ENCODE measurements at places on chromosomes 16 and 17. TPM values are rescaled to one million over a fixed set of nuclear protein-coding genes. Genes with fewer than 3 reads are reported as not detected.

DNA sequence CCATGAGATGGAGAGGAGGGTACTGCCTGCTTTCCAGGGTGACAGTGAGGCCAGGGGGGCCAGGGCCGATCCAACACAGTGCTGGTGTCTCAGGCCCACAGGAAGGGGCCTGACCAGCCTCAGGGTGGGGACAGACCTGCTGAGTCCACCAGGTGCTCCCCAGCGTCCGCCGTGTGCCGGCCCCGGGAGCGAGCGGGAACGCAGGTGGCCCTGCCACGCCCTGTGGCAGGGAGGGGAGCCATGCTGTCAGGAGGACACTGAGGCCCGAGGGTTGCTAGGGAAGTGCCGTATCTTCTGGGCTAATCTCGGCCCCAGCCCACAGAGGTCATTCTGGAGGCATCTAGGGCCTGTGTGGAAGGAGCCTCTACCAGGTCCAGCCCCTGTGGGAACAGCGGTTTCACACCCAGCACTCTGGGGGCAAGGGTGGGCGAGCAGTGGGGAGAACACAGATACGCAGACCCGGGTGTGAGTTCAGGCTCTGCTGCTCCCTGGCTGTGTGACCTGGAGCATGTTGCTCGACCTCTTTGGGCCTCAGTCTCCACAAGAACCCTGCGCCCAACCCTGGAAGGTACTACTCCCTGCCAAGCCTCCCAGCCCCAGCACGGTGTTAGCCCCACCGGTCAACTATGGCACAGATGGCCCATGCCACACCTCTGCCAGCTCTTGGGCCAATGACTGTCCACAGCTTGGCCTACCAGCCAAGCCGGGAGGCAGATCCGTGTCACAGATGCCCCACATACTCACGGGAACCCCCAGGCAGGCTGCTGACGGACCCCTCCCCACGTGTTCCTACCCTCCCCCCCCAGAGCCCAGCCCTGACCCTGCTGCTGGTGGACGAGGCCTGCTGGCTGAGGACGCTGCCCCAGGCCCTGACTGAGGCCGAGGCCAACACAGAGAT is 43.9 kb upstream of the ZC3H18 start:
- H3K36me3 ChIP-seq, result peaks cover 64% of the 10 kb centered on the region
- H3K4me1 ChIP-seq, result peaks cover 97% of the 10 kb centered on the region
- peak; percentile 78 for DNase-seq
- no peak overlapping the region for H3K4me3 ChIP-seq
- no peaks in the 10 kb centered on the region for H3K27me3 ChIP-seq
- H3K27ac ChIP-seq, result peak overlapping the region; percentile 21

GRCh38 chr16:51337662-51338061 is 186.6 kb upstream of the SALL1 start:
- no peak for DNase-seq
- no peak overlapping the region for H3K27ac ChIP-seq
- no peaks in the 10 kb centered on the region for H3K36me3 ChIP-seq
- no peak overlapping the region for H3K4me3 ChIP-seq
- no peaks in the 10 kb centered on the region for H3K27me3 ChIP-seq
- H3K4me1 ChIP-seq, result no peaks in the 10 kb centered on the region

The NPIPB9 gene
- 1.2 TPM for polyA plus RNA-seq

- DNase-seq, result no peak
- H3K27ac ChIP-seq, result no peak overlapping the region
- H3K27me3 ChIP-seq, result peaks cover 35% of the 10 kb centered on the region
- H3K4me3 ChIP-seq, result no peak overlapping the region
- no peaks in the 10 kb centered on the region for H3K36me3 ChIP-seq
These were observed 79.0 kb downstream of the PITPNC1 start for GRCh38 chr17:67456103-67456502.

The MMP25 gene
- polyA plus RNA-seq, result not detected

The AHSP gene
- polyA plus RNA-seq, result 29.6 TPM

DNA sequence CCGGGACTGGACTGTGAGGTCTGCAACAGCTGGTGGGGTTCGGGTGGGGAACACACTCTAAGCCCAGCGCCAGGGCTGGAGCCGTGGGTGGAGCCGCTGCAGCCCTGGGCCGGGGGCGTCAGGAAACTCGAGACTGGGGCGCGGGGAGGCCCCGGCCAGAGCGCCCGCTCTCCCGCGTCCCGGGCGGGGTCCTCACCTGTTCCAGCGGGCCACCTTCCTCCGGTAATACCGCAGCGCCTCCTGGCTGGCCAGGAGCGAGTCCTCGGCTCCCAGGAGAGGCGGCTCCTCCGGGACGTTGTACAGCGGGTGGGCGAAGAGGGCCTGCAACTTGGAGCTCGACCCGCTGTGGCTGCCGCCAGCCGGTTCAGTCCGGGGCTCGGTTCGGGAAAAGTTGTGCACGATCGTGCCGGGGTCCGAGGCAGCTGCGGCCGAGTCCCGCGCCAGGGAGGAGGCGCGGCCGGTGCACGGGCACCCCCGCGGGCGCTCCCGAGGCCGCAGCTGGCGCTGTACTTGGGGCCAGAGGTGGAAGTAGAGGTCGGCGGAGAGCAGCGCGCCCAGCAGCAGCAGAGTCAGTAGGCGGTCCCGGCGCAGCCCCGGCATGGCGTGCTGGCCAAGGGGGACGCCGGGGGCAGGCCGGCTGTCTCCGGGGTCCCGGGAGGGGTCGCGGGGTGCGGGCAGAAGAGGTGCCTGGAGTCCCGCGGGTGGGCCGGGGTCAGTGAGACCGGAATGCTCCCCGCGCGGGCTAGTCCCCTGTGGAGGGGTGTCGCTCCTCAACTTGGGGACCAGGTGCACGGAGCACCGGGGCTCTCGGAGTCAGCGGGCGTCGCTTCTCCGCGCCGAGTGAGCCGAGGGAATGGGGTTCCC is 868 bp downstream of the FAM20A start:
- H3K4me1 ChIP-seq, result no peaks in the 10 kb centered on the region
- DNase-seq, result no peak
- no peaks in the 10 kb centered on the region for H3K36me3 ChIP-seq
- peaks cover 24% of the 10 kb centered on the region for H3K27me3 ChIP-seq
- no peak overlapping the region for H3K4me3 ChIP-seq

Data from K562 (cell line).